ENCODE measurements at places on chromosomes 12 and 14.

DNA sequence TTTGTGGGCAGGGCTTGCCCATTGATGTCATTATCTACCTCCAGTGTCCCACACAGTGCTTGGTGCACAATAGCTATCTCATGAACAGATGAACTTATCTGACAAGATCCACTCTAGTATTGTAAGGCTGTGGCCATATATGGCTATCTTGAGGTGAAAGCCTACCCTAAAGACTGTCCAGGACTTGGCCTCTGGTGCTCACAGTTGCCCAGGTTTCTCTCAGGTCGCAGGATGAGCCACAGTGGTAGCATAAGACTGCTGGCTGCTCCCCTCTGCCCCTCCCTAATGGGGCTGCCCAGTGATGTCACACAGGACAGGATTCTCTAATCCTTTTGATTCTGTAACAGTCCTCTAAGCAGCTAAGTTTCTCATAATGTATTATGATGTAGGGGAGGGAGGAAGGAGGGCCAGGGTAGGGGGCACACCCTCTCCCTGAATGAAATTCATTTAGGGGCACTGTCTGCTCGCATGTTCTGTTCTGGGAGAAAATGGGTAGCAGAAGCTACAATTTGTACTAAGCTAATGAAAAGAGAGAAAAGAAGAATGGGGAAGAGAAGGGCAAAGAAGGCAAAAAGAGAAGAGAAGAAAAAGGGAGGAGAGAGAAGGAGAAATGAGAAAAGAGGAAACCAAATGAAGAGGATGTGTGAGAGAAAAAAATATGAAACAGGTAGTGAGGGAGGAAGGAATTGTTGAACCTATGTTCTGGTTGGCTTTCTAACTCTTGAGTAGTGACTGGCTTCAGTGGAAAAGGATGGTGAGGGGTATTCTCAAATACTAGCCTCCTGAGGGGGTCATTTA, 3.4 kb upstream of the PPM1A start:
- no peak for DNase-seq

DNA sequence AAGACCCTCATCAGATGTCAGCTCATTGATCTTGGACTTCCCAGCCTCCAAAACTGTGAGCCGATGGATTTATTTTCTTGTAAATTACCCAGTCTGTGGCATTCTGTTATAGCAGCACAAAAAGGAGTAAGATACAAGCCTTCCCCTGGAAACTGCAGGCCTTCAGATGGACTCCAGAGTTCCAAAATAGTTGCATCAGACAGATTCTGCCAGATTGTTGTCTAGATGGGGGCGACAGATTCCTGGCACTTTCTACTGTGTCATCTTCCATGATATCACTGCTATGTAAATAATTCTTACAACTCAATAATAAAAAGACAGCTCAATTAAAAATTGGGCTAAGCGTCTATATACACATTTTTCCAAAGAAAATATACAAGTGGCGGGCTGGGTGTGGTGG, 17.2 kb upstream of the MARK3 start:
- no peak for DNase-seq

GRCh38 chr12:89346741-89347324, 5.5 kb downstream of the DUSP6 start:
- DNase-seq = peak; percentile 68

- no peak for DNase-seq
Measured at GRCh38 chr12:40921563-40922163, 229.4 kb downstream of the CNTN1 start.

DNA sequence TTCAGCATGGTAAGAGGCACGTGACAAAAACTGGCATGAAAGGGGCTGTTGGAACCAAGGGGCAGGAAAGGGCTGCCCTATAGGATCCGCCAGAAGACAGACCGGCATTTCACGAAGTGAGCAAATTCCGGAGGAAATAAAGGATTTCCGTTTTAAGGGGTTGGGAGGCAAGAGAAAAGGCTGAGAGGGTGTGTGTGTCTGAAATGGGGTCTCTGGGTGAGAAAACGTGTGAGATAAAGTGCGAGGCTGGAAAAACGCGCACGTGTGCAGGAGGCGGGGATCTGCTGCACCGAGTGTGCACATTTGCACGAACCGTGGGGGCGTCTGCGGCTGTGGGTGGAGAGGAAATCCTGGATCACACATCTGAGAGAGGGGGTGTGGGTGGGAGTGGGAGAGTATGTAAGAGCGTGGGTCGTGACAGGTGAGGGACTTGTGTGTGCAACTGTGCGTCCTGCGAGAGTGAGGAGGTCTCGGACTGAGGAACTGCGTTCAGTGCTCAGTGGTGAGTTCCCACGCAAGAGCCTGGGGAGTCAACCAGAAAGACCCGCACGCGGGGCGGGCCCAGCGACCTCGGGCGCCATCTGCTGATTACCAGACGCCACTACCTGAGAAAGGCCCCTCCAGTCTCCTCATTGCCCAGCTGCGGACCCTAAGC, 37.0 kb upstream of the P2RX7 start:
- DNase-seq = peak; percentile 50

- DNase-seq = no peak
Measured at GRCh38 chr12:51866762-51867161, 18.2 kb upstream of the FIGNL2 start.

Data from brain microvascular endothelial cell (primary cell).